Renal cortical epithelial cell (primary cell): ENCODE measurements at places on chromosomes 1 and 21. TPM values are rescaled to one million over a fixed set of nuclear protein-coding genes. Genes with fewer than 3 reads are reported as not detected.

DNA sequence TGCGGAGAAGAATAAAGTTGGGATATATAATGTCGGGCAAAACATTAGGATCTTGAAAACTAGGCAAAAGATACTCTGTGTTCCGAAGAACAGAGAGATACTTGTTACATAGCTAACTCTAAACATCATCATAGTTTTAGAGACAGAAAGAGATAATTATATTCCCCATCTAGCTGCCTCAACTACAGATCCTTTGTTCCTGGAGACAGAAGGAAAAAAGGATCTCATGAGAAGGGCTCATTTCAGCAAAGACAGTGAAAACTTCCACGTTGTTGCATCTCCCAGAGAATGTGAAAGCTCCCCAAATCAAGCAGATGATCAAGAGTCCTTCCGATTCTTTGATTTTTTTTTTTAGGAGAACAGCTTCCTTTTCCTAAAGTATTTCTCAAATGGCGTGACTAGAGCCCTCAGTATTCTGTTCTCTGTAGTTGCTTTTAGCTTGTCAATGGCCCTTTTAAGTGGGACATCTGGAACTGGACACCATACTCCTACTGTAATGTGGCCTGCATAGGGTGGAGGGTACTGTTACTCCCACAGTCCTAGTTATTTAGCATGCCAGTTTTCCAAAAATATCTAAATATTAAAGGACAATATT is 1048.2 kb downstream of the TTLL7 start:
- no peak for DNase-seq

- peak; percentile 88 for DNase-seq
These were observed 147.5 kb upstream of the SPATA6 start for GRCh38 chr1:48619539-48619938.

DNA sequence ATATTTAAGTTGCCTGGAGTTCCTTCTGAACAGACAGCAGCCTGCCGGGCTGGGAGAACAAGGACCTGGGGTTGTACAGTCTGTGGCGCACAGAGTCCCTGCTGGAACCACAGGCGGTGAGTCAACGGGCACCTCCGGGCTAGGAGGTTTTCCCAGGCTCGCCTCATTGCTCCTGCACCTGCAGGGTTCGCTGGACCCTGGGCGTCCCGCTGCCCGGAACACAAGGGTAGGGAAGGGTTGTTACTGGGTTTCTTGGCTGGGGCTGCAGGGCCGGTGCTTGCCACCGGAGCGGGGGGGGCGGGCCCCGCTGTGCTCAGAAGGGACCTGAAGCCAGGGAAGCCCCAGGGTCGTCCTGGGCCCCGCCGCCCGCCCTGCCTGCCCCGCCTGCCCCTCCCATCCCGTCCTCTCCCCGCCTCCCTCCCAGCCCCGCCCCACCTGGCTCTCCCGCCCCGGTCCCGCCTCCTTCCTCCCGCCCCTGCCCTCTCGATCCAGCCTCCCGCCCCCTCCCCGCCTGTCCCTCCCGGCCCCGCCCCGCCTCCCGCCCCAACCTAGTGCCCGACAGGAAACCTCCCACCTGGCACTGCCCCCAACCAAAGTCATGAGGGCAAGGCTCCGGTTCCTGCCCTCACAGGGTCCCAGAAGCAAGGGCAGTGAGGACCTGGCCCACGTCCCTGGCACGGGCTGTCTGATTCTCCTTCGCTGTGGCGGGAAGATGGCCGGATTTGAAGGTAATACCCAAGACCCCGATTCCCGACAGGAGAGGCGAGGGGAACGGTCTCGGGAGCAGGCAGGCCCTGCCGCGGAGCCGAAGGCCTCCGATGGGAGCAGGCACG is 6.8 kb downstream of the JMJD4 start:
- peak; percentile 89 for DNase-seq

DNA sequence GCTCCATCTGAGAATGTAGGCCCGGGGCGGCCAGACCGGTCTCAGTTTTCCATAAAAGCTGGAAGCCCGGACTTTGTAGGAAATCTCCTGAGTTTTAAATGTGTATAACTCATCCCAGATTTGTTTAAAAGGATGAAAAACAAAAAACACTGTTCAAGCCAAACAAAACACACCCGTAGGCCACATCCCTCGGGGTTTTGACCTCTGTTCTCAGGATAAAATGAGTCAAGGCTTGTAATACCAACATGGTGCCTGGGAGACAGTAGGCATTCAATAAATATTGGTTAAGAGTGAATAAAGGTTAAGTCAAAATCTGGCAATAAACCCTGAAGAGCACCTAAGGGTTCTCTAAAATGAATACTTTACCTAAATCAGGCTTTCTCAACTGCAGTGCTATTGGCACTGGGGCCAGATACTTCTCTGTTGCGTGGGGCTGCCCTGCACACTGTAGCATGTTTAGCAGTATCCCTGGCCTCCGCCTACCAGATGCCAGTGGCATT is 55.0 kb downstream of the KAZN start:
- DNase-seq: no peak

DNA sequence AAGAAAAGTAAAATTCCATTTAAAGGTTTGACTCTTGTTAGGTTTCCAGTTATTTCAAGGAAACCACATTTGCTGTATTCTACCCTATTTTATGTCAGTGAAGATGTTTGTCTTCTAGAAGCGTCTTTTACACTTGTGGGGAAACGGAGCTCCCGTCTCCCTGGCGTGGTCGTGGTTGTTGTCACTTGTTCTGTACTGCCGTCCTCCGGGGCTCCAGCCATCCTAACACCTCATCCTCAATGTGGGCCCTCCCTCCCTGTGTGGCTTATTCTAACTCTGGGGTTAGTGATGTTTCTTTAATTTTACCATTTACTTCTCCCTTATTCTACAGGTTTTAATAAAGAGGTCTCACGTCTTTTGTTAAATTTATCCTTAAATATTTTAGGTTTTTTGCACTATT is 52.7 kb upstream of the DIP2A start:
- DNase-seq: no peak

DNA sequence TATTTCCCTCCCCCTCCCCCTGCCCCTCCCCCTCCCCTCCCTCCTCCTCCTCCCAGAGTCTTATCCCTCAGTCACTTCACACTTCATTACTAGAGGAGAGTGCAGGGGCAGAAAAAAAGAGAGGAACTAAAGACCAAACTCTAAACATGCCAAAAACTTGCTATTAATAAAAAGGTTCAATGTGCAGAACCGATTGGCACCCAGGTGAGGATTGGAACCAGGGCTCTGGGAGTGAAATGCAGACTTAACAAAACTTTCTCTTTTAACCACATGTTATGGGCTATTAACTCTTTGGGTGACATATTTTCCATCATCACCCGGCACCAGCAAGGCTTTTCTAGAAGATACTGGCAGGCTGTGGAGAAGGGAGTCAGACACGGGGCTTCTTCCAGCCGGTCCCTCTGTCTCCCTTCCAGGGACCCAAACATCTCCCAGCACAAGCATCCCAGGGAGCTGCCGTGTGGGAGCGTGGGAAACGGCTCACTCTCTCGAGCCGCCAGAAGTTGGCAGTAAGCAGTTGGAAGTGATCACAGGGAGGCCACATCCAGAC is 13.6 kb downstream of the NID1 start:
- DNase-seq: no peak

DNA sequence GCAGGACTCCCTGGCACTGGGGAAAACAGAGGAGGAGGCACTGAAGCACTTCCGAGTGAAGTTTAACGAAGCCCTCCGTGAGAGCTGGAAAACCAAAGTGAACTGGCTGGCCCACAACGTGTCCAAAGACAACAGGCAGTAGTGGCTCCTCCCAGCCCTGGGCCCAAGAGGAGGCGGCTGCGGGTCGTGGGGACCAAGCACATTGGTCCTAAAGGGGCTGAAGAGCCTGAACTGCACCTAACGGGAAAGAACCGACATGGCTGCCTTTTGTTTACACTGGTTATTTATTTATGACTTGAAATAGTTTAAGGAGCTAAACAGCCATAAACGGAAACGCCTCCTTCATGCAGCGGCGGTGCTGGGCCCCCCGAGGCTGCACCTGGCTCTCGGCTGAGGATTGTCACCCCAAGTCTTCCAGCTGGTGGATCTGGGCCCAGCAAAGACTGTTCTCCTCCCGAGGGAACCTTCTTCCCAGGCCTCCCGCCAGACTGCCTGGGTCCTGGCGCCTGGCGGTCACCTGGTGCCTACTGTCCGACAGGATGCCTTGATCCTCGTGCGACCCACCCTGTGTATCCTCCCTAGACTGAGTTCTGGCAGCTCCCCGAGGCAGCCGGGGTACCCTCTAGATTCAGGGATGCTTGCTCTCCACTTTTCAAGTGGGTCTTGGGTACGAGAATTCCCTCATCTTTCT is 75.5 kb downstream of the PIK3CD start:
- DNase-seq: no peak

- no peak for DNase-seq
These were observed 97.8 kb downstream of the TYW3 start for GRCh38 chr1:74830766-74831165.

- DNase-seq: no peak
These were observed 26.1 kb upstream of the UMODL1 start for GRCh38 chr21:42044871-42045495.

- DNase-seq: no peak
These were observed 21.0 kb upstream of the RAP1A start for GRCh38 chr1:111598544-111598943.

DNA sequence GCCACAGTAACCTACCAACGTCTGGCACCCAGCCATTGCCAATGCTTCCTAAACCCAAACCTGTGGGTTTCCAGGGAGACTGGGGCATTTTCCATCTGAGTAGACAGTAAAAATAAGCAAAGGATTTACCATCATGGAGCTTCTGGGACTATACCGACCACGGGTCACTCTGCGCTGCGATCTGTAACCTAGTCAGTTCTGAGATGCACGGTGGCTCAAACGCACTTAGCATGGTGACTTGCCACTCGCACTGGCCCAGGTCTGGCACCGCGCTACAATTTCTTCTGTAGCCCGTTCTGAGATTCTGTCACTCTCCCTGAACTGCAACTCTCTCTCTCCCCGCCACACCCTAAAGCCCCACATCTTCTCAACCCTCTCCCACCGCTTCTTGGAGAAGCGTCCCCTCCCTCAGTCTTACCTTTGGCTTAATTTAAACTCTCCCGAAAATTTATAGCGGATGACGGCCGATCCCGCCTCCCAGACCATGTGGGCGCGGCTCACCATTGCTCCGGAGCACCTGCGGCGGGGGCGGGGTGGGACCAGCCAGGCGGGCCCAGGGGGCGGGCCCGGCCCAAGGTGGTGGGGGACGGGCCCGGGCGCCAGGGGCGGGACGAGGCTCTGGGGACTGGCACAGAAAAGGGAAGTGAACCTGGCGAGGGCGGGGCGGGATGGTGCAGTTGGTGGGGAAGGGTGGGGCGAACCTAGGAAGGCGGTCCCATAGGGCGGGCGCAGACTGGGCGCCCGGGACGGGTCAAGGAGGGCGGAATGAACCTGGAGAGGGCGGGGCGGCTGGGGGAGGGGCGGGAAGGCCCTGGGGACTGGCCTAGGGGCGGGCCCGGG is 493 bp upstream of the MAP3K21 start:
- DNase-seq: peak; percentile 76

- no peak for DNase-seq
These were observed 196.3 kb upstream of the LMO4 start for GRCh38 chr1:87132284-87132870.

- DNase-seq: no peak
These were observed 2.7 kb downstream of the DUSP10 start for GRCh38 chr1:221739018-221739676.

DNA sequence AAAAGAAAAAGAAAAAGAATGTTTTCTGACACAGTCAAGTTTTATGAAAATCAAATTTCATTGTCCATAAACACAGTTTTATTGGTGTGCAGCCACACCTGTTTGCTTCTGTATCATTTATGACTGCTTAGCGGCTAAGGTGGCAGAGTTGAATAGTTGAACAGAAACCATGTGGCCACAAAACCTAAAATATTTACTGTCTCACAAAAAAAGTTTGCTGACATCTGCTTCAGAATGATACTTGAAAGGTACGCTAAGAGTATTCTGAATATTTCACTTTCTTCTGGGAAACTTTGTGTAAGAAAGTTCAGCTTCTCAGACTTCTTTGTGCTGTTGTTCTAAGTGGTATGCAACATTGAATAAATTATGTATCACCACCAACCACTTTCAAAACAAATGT is 6.2 kb downstream of the KCNK1 start:
- no peak for DNase-seq

DNA sequence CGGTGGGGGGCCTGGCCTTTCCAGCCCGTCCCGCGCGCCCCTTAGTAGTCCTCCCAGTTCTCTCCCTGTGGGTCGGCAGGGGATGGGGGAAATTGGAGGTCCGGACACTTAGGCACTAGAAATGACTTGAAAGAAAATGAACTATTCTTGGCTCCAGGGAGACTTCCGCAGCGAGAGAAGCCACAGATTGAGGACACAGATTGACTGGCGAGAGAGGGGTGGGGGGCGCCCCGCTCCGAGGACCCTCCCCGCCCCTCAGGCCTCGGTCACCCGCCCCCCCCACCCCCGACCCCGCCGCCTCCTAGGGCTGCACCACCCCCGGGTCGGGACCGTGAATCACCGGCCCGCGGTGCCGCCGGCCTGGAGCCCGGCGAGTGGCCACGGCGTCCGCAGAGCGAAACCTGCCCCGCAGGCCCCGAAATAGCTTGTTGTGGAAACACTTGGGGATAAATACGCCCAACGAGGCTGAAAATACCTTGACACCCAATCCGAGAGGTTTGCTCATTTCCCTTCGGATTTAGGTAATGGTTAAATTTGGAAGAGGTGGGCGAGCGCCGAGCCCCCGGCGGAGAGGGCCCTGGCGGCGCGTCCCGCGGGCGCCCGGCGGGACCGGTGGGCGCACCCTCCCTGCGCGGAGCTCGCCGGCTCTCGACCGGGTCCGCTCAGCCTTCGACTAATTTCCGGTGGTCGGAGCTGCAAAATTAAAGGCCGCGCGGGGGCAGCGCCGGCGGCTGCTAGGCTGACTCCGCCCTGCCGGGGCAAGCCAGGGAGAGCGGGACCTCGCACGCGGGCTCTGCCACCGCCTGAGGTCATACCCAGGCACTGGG is at the start of gene GFI1:
GFI1 (minus strand) TSS at position 675 of the 827 bp plus-strand sequence. CDS start 3,438 bp downstream, outside the sequence.
- DNase-seq: no peak

DNA sequence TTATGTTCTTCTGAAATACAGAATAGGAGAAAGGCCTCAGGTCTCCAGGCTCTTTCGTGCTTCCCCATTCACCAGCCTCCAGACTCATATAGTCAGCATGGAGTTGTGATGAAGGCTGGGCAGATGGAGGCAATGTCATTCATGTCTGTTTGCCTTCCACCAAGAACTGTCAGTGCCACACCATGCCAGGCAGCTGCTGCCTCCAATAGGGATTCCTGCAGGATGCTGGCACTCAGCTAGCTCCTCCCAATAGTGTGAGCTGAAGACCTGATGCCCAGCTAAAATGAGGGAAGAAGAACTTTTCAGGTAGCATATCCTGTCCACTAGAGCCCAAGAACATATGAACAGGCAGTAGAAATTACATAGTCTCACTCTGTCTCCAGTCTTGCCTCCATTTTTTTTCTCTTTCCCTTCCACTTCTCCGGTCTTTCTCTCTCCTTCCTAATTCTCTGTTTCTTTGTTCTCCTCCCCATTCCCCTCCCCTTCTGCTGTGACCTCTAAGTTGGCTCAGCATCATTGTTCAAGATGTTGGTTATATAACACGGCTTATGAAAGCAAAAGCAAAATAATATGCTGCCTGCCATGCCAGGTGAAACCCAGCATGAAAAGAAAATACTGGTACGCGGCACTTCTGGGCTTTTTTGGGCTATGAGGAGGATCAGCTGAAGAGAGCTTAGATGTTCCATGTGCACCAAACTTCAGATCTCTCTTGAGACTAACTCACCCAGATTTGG is 17.3 kb downstream of the GLUL start:
- no peak for DNase-seq

Gene SPRR5
- total RNA-seq: not detected in 2 replicates

Gene RAB7B
- total RNA-seq: 1.1 and 1.2 TPM in 2 replicates

Gene MATN1
- not detected in 2 replicates for total RNA-seq

Gene PLA2G2F
- total RNA-seq: 0.52 TPM in 1 of 2 replicates, not detected in the other

Gene CR1L
- total RNA-seq: not detected in 2 replicates

Gene LORICRIN
- total RNA-seq: not detected in 2 replicates

Gene UMODL1
- not detected in 2 replicates for total RNA-seq

Gene IVL
- 0.15 and 2.4 TPM in 2 replicates for total RNA-seq

Gene SYTL1
- total RNA-seq: 9.0 and 25.4 TPM in 2 replicates

Gene RGS18
- total RNA-seq: not detected in 2 replicates

Gene DISP3
- under 0.01 TPM in 1 of 2 replicates, not detected in the other for total RNA-seq
